ENCODE measurements at places on chromosomes 6 and 20.

DNA sequence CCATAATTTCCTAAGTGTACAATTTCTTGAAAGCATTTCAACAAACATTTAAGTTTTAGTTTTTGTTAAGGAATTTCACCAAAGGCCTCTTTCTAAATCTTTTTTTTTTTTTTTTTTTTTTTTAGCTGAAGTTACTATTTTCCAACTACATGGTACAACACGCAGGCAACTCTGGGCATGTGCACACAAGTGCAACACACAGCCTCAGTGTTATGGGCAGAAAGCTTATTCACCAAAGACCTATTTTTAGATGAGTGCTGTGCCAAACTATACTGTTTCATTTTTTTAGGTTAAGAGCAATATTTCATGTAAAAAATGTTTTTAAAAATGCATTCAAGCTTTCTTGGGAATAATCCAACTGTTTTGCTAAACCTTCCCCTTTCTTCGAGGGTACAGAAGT lies 42.0 kb upstream of the MAP3K4 start:
- no peak for DNase-seq

DNA sequence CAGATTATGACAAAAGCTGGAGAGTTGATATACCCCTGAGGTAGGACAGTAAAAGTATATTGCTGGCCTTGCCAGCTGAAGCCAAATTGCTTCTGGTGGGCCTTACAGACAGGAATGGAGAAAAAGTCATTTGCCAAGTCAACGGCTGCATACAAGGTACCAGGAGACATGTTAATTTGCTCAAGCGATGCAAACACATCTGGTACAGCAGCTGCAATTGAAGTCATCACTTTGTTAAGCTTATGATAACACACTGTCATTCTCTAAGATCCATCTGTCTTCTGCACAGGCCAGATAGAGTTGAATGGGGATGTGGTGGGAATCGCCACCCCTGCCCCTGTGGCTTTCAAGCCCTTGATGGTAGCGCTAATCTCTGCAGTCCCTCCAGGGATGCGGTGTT lies 40.4 kb upstream of the POPDC3 start:
- DNase-seq: no peak

DNA sequence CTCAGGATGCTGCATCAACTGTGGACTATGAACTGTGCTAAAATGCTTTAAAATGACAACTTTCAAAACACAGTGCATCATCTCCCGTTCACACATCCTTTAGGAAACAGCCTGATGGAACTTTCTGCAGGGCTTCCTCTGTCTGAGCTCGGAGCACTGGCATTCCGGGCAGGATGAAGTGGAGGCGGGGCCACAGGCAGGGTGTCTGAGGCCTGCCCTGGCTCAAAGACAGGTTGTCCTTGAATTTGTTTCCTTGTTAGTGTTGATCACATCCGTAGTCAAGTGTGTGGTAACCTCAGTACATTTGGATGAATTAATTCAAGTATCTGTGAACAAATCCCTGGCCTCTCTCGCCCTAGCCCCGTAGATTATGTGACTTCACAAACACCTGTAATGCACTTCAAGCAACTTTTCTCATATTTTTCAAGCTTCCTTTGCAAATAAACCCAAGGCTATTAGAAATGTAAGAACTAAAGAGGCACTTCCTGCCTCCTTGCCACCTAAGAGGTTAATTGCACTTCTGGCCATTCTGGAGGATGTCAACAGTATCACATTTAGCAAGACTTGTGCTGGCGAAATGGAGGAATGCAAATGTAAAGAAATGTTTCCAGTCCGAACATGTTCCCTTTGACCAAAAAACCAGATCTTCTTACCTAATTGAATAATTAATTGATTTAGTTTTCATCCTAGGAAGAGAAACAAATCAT lies 3.1 kb downstream of the CD93 start:
- no peak for DNase-seq

- DNase-seq: no peak
These were observed 106.8 kb upstream of the BEND6 start for GRCh38 chr6:56848105-56848504.

DNA sequence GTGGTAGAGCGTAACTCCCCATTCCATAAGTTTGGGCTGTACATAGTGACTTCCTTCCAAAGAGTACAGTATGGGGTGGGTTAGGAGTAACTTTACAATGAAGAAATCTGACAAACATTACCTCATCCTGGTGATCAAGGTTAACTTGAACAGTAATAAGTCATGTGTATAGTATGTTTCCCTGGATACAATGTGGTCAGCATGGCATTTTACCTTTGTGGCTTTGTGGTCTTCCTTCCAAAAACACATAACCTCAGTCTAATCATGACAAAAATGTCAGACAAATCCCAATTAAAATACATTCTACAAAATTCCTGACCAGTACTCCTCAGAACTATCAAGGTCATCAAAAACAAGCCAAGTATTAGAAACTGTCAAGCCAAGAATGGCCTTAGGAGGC lies 225.1 kb downstream of the UBE3D start:
- DNase-seq: peak; percentile 25

DNA sequence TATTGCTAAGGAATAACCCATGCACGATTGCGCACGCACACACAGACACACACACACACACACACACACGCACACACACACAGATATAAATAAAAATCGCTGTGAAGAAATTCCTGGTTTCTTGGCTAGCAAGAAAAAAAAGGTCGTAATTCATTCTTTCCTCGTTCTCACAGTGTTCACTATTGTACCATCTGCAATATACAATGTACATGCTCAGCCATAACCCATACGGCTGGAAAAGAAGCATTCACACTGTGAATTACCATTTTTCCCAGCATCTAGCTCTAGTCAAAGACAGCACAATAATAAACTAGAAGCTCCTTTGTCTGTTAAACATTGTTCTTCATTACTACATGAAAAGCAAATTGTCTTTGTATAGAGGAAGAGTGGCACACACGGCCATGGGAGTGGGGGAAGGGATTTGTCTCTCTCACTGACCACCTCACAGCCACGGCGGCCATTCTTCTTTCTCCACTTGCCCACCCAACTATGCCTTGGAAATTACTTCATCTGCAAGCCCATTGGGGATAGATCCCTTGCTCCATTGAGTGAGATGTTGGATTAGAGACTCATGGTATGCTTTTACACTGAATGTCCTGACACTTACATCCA lies 115.3 kb upstream of the ID4 start:
- DNase-seq: no peak

Data from urothelium cell line (cell line).